ENCODE measurements at places on chromosomes 13 and 19. TPM values are rescaled to one million over a fixed set of nuclear protein-coding genes. Genes with fewer than 3 reads are reported as not detected.

- H3K4me1 ChIP-seq: peaks cover 6% of the 10 kb centered on the region
- H3K27me3 ChIP-seq: peaks cover 36% of the 10 kb centered on the region
- H3K36me3 ChIP-seq: no peaks in the 10 kb centered on the region
Observed at GRCh38 chr19:41988947-41989346, 5.1 kb downstream of the ATP1A3 start.

GRCh38 chr19:21519488-21519887, 14.1 kb downstream of the ZNF429 start:
- H3K27me3 ChIP-seq: no peaks in the 10 kb centered on the region
- peaks cover 77% of the 10 kb centered on the region for H3K36me3 ChIP-seq
- no peak overlapping the region for H3K4me3 ChIP-seq
- no peak overlapping the region for H3K27ac ChIP-seq

- no peaks in the 10 kb centered on the region for H3K27me3 ChIP-seq
- peak overlapping the region; percentile 71 for H3K27ac ChIP-seq
- no peak overlapping the region for H3K4me3 ChIP-seq
Observed at GRCh38 chr13:40191186-40191980, 475.1 kb downstream of the FOXO1 start.

The ZNF574 gene
- 17.9 TPM for total RNA-seq

The KASH5 gene
- not detected for total RNA-seq
